NCI-H1105 (cell line): ENCODE measurements at places on chromosomes 12 and 14.

DNA sequence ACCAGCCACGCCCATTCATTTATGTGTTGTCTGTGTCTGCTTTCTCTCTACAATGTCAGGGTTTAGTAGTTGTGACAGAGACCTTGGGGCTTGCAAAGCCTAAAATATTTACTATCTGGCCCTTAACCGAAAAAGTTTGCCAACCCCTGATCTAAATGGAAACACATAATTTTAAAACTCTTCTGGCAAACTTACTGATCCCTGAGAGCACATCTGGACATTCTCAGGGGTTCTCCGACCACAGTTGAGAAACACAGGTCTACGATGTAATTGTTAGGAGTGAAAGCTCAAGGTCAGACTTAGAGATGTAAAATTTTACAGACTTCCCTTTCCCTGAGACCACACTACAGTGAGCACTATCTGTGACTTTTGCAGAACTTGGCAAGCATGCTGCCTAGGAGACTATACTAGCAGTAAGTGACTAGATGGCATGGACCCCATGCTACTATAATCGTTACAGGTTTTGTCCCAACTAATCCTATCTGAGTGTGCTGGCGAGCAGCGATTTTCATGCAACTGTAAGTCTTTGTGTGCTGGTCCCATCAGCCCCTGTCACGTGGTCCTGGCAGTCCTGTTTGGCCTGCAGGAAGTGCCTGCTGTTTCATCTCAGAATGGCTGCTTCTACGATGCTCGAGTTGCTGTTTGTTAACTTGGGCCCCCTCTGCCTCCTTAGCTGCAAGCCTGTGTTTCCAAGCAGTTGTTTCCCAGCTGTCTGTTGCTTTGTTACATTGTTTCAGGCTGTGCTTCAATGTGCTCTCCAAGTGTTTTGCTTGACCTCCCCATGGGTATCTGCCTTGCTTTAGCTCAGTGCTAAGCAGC, 21.6 kb downstream of the TMTC2 start:
- no peak for DNase-seq

DNA sequence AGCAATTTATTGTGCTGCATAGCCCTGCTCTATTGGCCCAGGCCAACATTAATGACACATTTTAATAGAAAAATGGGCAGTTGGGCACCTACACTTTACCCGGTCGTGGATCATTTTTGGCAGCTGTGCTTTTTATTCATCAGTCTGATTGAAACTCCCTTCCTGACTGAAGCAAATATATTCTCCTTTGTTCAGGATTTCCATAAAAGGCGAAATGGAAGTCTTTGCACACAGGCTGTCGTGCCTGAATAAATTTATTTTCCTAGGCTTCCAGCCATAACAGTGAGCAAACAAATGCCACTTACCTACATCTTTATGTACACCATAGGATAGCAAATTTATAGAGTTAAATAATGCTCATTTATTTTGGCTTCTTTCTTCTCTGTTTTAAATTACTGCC, 480.7 kb upstream of the DCN start:
- DNase-seq: peak; percentile 65

- peak; percentile 88 for DNase-seq
Observed at GRCh38 chr12:4276524-4277204, 3.1 kb downstream of the CCND2 start.

- DNase-seq: no peak
Observed at GRCh38 chr14:99532310-99532709, 51.1 kb downstream of the CCNK start.

DNA sequence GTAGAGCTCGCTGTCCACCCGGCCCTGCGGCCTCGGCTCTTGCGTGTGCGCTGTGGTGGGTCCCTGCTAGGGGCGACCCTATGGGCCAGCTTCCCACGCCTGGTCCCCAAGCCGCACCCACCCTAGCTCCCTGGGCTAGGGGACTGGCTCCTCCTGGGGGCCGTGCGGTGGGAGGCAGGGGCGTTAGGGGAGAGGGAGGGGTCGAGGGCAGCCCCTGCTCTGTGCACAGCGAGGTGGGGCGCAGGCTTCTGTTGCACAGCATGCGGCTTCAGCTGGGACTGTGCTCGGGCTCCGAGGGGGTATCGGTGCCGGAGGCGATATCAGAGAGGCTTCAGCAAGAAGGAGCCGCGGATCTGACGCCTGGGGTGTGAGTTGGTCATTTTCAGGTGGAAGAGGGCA, 86.1 kb downstream of the ALG10 start:
- DNase-seq: no peak

DNA sequence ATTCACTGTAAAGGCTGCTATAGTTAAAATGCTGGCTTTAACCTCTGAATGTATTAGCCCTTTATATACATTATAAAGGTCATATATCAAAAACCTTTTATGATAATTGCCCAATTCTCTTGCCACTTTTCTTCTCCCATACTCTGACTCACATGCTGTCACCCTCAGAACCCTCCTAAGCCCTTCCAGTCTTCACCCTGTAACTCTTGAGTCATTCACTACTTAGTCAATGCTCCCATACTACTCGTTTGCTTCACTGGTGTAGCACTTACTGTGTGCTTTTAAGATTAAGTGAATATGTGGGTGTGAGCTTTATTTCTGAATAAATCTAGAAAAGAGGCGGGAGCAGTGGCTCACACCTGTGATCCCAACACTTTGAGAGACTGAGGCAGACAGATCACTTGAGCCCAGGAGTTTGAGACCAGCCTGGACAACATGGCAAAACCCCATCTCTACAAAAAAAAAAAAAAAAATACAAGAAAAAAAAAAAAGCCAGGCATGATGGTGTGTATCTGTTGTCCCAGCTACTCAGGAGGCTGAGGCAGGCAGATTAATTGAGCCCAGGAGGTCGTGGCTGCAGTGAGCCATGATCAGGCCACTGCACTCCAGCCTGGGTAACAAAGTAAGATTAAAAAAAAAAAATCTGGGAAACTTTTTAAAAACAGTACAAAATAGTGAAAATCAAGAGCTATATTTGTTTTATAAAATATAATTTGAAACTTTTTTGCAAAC, 37.6 kb downstream of the SPATA7 start:
- no peak for DNase-seq

DNA sequence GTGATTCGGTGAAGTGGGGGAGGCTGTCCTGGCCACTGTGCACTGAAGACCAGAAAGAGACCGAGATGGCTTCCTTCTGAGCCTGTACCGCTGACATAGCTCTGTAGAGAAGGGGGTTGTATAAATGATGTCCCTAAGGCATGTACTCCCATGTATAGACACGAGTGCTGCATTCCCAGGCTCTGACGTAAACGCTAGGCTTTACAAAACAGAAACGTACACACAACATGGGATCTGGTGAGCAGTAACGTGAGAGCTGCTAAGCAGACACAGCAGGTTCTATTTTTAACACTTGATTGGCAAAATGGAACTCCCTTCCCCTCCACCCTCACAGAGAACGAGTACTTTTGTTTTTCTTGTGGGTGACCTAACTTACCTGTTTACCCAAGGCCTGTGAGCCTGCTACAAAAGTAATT, 35.9 kb downstream of the ACADS start:
- DNase-seq: no peak

DNA sequence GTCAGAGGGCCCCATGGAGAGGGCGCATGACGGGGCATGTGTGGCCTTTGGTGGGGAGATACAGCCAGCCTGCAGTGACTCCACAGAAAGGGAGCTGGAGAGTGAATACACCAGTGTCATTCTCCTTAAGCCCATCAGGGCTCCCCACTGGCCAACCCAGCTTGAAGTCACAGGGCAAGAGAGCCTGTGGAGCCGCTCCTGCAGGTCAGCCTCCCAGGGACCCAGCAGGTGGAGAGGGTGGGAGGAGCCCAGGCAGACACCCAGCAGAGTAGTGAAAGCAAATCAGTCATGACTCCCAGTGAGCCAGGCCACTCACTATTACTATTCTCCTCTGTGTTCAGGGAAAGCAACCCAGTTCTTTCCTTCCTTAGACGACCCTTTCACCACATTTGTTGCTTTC, 110.0 kb upstream of the CPM start:
- no peak for DNase-seq

GRCh38 chr12:12987421-12987820, 12.6 kb downstream of the HEBP1 start:
- DNase-seq: no peak

- no peak for DNase-seq
Observed at GRCh38 chr14:100432652-100433427, 109.7 kb downstream of the SLC25A47 start.

- no peak for DNase-seq
Observed at GRCh38 chr14:32059702-32060101, 17.4 kb upstream of the ARHGAP5 start.

GRCh38 chr12:66905201-66905600, 226.3 kb upstream of the GRIP1 start:
- DNase-seq: no peak

GRCh38 chr12:56126732-56127239, 1.3 kb upstream of the ESYT1 start:
- no peak for DNase-seq

- DNase-seq: no peak
Observed at GRCh38 chr12:115349711-115350110, 665.7 kb upstream of the TBX3 start.

DNA sequence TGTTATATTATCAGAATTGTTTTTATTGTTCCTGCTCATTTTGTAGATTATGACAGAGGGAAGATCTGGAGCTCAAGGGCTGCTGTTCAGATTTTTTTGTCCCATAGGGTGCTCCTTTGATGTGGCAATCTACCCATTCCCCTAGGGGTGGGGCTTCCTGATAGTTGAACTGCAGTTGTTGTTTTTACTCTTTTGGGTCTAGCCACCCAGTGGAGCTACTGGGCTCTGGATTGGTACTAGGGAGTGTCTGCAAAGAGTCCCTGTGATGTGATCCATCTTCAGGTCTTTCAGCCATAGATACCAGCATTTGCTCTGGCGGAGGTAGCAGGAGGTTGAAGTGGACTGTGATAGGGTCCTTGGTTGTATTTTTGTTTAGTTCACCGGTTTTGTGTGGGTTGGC, 57.9 kb upstream of the SLCO1B1 start:
- no peak for DNase-seq

DNA sequence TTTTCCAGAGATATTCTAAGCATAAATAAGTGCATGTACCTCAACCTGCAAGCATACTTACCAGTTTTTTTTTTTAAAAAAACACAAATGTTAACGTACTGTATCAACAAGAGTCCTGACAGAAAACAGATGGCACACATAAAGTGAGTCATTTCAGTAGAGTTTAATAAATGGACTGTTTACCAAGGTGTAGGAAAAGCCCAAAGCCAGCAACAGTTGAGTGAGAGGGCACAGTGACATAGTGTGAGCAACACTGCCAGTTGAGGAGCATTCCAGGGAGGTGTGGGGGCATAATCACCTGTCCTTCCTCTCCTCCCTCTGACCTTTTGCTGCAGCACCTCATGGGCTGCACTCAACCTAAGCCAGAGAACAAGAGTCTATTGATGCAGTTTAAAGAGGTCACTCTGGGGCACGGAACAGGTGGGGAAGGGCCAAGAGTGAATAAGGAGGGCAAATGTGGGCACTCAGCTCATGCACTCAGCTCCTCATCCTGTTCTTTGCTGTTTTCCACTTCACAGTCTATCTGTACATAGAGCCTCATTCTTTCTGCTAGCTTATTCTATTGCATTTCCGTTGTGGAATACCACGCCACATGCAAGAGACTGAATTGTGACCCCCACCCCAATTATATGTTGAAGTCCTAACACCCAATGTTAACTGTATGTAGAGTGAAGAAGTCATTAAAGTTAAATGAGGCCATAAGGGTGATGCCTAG, 29.3 kb downstream of the DHRS2 start:
- no peak for DNase-seq

GRCh38 chr14:99508896-99509629, 27.9 kb downstream of the CCNK start:
- DNase-seq: no peak

- no peak for DNase-seq
Observed at GRCh38 chr12:67288561-67288960, 19.4 kb downstream of the CAND1 start.
